ENCODE measurements at places on chromosomes 6 and 20.

DNA sequence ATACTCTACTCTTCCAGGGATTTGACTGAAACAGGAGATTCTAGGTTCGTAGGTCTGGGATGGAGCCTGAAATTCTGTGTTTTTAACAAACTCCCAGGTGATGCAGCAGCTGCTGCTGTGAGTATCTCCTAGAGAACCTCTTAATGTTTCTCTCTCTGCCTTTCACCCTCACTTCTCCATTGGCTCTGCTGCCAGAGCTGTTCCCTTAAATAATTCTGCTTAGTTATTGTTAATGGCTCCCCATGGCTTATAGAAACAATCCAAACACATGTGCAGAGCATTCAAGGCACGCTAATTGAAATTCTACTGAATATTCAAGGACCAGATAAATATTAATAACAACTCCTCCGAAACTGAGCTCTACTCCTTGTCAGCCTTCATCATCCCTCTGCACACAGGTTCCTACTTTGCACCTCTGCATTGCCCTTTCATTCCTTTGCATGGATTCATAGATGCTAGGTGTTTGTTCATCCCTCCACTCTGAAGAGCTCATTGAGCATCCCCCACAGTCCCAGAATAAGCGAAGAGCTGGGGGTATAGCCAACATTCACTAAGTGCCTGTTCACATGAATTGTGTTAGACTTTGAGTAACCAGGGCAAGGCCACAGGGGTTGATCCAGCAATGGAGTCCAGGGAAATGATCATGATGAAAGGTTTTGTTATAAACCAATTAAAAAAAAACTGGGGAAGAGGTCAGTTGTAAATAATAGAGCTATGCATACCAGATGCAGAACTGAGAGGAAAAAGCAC lies 488.4 kb upstream of the JAG1 start:
- H3K4me3 ChIP-seq: no peak overlapping the region
- H3K36me3 ChIP-seq: no peaks in the 10 kb centered on the region
- DNase-seq: no peak
- no peak overlapping the region for H3K27ac ChIP-seq

DNA sequence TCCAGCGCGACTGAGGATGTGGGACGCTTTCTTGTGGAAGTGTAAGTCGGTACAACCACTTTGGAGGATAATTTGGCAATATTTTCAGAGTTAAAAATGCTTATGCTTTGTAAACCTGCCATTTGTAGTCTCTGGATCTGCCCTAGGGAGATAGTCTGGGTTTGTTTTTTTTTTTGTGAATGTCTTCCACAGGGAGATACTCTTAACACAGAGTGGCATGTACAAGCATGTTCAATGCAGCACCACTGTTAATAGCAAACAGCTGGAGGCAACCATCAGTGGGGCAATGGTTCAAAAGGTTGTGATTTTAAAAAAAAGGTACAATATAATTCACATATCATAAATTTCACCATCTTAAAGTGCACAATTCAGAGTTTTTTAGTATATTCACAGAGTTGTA lies 22.4 kb downstream of the SLC9A8 start:
- peaks cover 35% of the 10 kb centered on the region for H3K4me1 ChIP-seq
- H3K27me3 ChIP-seq: no peaks in the 10 kb centered on the region
- DNase-seq: no peak
- H3K36me3 ChIP-seq: no peaks in the 10 kb centered on the region
- no peak overlapping the region for H3K27ac ChIP-seq

DNA sequence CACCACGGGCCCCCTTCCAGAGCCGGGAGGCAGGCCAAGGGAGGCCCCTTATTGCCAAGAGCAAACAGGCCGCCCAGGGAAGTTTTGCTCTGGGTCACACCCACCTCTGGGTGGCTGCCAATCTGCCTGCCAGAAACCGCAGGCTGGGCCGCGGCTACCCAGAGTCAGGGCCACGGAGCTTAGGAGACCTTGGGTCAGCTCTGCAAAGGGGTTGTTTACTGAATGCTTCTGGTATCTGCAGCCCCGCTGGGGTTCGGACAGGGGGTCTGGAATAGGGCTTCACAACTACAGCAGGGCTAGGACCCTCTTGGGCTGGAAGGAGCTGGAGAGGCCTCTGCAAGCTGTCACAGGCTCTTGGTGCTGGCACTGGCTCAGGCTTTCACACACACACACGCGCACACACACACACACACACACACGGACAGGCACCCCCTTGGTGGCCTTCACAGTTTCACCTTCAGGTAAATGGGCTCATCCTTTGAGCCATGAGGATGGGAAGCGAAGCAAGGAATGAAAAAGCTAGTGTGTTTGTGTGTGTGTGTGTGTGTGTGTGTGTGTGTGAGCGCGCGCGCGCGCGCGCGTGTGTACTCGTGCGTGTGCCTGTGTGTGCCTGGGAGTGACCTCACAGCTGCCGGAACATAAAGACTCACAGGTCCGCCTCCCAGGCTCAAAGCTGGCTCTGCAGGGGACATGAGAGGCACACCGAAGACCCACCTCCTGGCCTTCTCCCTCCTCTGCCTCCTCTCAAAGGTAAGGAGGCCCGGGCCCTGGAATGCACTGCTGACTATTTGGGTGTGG lies at the start of gene CCN5:
Gene CCN5, plus strand, starts transcription at position 669 of the 798 bp plus-strand sequence. Its CDS starts 22 bp downstream, at position 691.
- no peak within 1 kb of the TSS for H3K4me3 ChIP-seq
- H3K27ac ChIP-seq: no peak within 1 kb of the TSS
- H3K4me1 ChIP-seq: no peaks in the 10 kb centered on the region
- DNase-seq: no peak
- no peaks in the 10 kb centered on the region for H3K27me3 ChIP-seq
- no peaks in the 10 kb centered on the region for H3K36me3 ChIP-seq

DNA sequence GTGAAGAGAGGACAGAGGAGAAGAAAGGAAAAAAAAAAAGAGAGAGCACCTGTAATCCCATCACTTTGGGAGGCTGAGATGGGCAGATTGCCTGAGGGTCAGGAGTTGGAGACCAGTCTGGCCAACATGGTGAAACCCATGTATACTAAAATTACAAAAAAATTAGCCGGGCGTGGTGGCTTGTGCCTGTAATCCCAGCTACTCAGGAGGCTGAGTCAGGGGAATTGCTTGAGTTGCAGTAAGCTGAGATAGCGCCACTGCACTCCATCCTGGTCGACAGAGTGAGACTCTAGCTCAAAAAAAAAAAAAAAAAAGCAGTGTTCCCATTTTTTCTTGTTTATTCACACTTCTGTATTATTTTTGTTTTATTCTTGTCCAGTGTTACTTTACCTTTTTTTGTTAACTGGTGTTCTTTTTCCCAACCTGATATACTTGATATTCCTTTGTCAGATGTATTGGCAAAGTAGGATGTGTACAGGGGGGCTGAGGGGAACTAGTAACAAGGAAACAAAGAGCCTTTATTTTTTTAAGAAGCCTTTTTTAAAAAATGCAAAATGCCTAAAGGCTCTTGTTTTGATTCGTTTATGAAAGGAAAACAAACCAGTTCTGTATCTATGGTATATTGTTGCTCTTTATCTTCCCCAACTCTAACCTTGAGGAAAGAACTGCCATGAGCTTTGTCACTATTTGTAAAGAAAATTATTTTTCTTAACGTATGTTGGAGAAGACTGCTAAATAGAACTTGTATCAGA lies 22.3 kb downstream of the COL19A1 start:
- no peaks in the 10 kb centered on the region for H3K27me3 ChIP-seq
- no peak overlapping the region for H3K27ac ChIP-seq
- H3K4me3 ChIP-seq: no peak overlapping the region
- no peaks in the 10 kb centered on the region for H3K36me3 ChIP-seq
- DNase-seq: no peak

DNA sequence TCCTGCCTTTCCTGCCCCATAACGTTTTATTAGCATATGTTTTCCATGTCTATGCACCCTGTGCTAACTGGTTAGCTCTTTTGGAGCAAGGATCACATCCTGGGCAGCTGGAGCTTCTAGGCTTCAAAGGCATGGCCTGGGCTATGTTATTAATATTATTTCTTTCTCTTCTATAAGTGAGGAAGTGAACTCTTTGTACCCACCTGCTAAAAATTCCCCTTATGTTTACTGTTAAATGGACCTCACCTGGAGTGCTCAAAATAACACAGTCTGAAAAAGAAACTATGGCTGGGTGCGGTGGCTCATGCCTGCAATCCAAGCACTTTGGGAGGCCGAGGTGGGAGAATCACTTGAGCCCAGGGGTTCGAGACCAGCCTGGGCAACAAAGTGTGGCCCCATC lies 97.8 kb downstream of the TNFAIP3 start:
- no peak for DNase-seq
- H3K27me3 ChIP-seq: no peaks in the 10 kb centered on the region
- H3K27ac ChIP-seq: no peak overlapping the region
- H3K4me3 ChIP-seq: no peak overlapping the region

- H3K4me1 ChIP-seq: peaks cover 41% of the 10 kb centered on the region
- no peaks in the 10 kb centered on the region for H3K36me3 ChIP-seq
- H3K4me3 ChIP-seq: peak overlapping the region; percentile 25
- H3K27ac ChIP-seq: peak overlapping the region; percentile 42
- H3K27me3 ChIP-seq: no peaks in the 10 kb centered on the region
- DNase-seq: peak; percentile 79
Measured at GRCh38 chr6:111661541-111662061, 55.9 kb upstream of the TRAF3IP2 start.

DNA sequence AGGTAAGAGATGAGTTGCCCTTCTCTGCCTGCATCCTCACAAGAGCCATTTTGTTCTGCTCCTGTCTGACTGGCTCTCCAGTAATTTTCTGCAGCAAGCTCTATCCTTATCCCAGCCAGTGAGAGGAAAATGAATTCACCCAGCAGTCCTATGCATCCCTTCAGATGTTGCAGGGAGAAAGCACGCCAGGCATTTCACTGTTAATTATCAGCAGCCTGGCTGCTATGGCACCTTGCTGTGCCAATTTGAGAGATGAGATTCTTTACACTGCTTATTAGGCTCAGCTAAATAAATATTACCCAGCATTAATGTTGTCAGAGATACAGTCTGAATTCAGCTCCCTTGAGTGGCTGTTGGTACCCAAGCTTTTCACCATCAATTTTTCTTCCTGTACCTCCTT lies 61.1 kb upstream of the SNAP25 start:
- no peaks in the 10 kb centered on the region for H3K4me1 ChIP-seq
- no peak overlapping the region for H3K4me3 ChIP-seq
- no peaks in the 10 kb centered on the region for H3K27me3 ChIP-seq
- H3K36me3 ChIP-seq: no peaks in the 10 kb centered on the region
- no peak for DNase-seq

GRCh38 chr6:13089296-13089994 lies 238.9 kb downstream of the TBC1D7 start:
- H3K27ac ChIP-seq: no peak overlapping the region
- H3K4me1 ChIP-seq: no peaks in the 10 kb centered on the region
- H3K4me3 ChIP-seq: no peak overlapping the region
- DNase-seq: no peak

- no peak overlapping the region for H3K4me3 ChIP-seq
- no peaks in the 10 kb centered on the region for H3K27me3 ChIP-seq
- no peak for DNase-seq
- no peaks in the 10 kb centered on the region for H3K36me3 ChIP-seq
- no peak overlapping the region for H3K27ac ChIP-seq
- H3K4me1 ChIP-seq: peaks cover 10% of the 10 kb centered on the region
Measured at GRCh38 chr6:168456907-168457652, 16.1 kb downstream of the SMOC2 start.

- no peak overlapping the region for H3K4me3 ChIP-seq
- H3K36me3 ChIP-seq: no peaks in the 10 kb centered on the region
- peaks cover 21% of the 10 kb centered on the region for H3K4me1 ChIP-seq
- no peak overlapping the region for H3K27ac ChIP-seq
- H3K27me3 ChIP-seq: no peaks in the 10 kb centered on the region
Measured at GRCh38 chr6:2956930-2957685, 14.3 kb downstream of the SERPINB6 start.

- no peaks in the 10 kb centered on the region for H3K36me3 ChIP-seq
- H3K27me3 ChIP-seq: no peaks in the 10 kb centered on the region
- H3K27ac ChIP-seq: no peak overlapping the region
- DNase-seq: no peak
Measured at GRCh38 chr6:159973406-159973805, 4.5 kb downstream of the IGF2R start.

DNA sequence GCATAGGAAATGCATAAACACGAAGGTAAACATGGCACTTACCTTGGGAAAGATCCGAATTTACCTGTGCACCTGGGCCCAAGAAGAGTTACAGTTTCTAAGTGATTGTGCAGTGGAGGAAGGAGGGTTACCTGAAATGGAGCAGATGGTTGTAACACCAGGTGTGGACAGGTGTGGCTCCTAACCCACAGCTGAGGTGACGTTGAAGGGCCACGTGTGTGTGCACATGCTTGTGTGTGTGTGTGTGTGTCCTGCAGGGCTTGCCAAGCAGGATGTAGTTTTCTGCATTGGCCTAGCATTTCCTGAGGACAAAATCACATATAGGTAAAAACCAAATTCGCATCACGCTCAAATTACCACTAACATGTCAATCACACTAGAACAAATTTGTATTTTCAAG lies 240.8 kb downstream of the ANKRD60 start:
- DNase-seq: no peak
- no peaks in the 10 kb centered on the region for H3K27me3 ChIP-seq
- H3K4me3 ChIP-seq: no peak overlapping the region
- H3K4me1 ChIP-seq: no peaks in the 10 kb centered on the region
- no peak overlapping the region for H3K27ac ChIP-seq

- peaks cover 31% of the 10 kb centered on the region for H3K4me1 ChIP-seq
- H3K36me3 ChIP-seq: no peaks in the 10 kb centered on the region
- no peaks in the 10 kb centered on the region for H3K27me3 ChIP-seq
- H3K27ac ChIP-seq: no peak overlapping the region
Measured at GRCh38 chr6:21729431-21729830, 135.9 kb downstream of the SOX4 start.

GRCh38 chr6:133610227-133610840 lies 278.6 kb upstream of the TCF21 start:
- H3K27me3 ChIP-seq: no peaks in the 10 kb centered on the region
- no peaks in the 10 kb centered on the region for H3K36me3 ChIP-seq
- DNase-seq: no peak
- H3K4me3 ChIP-seq: no peak overlapping the region
- H3K27ac ChIP-seq: no peak overlapping the region

DNA sequence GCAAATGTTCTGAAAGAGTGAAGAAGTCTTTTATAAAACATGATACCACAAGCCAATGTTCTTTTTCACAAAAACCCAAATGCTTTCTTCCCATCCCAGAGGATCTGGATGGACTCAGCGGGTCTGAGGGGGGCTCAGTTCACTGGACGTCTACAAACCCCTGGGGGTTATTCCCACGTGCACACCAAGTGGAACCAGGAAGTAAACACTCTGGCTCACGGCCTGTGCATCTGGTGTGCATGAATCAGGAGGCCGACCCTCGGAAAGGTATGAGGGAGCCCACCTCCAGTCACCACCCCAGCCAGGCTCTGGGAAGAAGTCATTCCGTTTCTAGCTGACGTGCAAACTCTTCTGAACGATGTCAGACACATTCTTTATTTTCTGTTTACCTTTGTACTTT lies 252.2 kb downstream of the DLL1 start:
- no peaks in the 10 kb centered on the region for H3K27me3 ChIP-seq
- no peak for DNase-seq
- H3K36me3 ChIP-seq: no peaks in the 10 kb centered on the region
- no peak overlapping the region for H3K4me3 ChIP-seq
- H3K4me1 ChIP-seq: peaks cover 5% of the 10 kb centered on the region
